ENCODE measurements at places on chromosomes 7 and 10.

- no peak for DNase-seq
These were observed 30.0 kb downstream of the MAP3K8 start for GRCh38 chr10:30463944-30464451.

DNA sequence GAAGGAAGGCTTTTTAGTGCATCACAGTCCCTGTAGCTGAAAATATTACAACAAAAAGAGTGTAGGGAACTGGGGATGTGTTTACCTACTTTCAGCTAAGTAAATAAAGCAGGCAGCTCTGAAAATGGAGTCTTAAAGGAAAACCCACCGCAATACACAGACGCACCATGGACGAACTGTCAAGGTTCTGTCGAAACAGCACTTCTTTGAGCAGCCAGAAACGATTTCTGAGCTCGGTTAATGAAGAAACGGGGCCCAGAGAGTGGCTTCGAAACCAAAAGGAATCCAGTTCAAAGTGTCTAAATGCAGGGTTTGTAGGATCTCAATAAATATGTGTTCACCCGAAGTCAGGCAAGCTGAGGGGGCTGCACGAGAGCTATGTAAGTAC, 275.4 kb upstream of the NEBL start:
- DNase-seq = no peak

GRCh38 chr10:56469482-56469881, 108.4 kb upstream of the ZWINT start:
- no peak for DNase-seq

GRCh38 chr10:12656518-12657142, 307.3 kb downstream of the CAMK1D start:
- no peak for DNase-seq

DNA sequence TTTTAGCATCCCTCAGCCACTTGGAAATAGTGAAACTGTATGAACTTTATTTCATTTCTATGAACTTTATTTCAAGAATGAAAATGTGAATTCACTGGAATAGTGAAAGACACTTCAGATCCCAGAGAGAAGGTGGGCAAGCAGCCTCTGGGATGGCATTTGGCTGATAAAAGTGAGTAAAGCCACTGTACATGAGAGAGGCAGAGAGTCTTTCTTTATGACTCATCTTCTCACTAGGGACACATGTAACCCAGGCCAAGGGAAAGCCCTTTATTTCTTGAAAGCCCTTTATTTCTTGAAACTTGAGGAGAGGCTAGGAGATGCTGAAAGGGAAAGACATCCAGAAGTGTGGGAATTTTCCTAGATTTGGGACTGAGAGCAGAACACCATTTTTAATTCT, 148.9 kb upstream of the SMIM30 start:
- no peak for DNase-seq

DNA sequence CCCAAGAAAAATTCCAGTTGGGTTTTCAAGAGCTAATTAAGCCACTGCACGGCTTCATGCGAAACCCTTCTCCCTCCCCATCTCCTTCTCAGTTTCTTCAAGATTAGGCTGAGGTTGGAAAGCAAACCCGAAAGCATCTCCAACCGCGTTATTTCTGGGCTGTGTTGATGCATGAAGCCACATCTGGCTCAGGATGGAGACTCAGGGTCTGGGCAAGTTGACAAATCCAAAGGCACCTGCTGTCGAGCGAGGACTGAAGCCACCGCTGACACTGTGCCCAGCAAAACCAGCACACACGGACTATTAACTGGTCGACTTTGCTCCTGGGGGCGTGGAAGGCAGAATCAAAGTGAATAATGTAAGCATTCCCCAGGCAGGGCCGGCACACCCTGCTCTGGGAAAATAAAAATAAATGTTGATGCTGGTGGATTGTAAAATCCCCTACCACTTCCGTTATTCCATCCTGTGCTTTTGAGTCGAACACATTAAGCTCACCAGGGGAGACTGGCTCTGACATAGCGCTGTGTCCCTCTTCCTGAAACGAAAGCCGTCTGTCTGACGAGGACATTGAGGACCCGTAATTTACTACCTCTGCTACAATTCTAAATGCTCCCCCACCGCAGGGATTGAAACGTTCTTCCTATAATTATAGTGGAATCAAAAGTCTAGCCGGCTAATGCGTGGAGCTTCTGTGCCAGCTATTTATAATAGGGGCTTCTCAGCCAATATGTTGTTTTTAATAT, 269.8 kb downstream of the ADARB2 start:
- no peak for DNase-seq

GRCh38 chr7:98955992-98956391, 77.7 kb downstream of the TRRAP start:
- DNase-seq = no peak

DNA sequence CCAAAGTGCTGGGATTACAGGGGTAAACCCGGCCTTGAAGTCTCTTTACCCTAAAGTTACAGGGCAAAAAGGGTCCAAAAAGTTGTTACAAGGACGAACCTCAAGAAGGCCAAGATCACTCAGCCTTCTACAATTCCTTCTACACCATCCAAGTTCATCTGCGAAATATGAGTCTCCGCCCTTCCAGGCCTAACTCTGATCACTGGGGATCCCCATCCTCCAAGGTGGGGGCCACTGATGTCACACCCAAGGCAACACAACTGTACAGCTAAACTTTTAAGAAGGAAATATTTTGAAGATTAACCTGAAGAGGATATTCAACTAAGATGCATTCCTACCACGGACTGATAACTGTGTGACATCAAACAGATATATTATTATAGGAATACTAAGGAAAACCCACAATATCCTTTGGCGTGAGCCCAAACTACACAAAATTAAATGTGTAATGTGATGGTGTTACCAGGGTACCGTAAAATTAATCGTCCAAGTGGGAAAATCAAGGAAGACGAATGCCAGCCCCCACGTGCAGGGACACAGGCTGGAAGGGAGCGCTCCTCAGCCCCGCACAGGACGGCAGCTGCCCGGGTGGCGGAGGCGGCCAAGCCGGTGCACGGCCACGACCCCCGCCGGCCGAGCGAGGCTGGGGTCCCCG, 1.0 kb downstream of the PAXIP1 start:
- no peak for DNase-seq

GRCh38 chr7:125823538-125823937, 893.9 kb upstream of the POT1 start:
- DNase-seq = no peak

DNA sequence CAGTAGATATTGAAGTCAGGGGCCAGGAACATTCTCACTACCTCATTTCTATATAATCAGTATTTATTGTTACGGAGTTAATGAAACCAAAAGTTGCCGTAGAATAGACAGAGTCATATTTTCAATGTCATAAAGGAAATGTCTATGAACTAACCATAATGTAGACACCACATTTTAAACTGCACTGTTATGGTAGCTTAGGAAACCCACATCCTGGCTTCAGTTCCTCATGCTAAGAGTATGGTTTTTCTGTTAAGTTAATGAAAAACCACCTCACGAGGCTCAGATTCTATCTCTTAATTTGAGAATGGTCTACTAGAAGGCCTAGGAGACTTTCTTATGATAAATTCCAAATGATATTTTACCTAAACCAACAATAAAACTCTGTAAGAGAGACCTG, 166.5 kb downstream of the TMEM26 start:
- no peak for DNase-seq

DNA sequence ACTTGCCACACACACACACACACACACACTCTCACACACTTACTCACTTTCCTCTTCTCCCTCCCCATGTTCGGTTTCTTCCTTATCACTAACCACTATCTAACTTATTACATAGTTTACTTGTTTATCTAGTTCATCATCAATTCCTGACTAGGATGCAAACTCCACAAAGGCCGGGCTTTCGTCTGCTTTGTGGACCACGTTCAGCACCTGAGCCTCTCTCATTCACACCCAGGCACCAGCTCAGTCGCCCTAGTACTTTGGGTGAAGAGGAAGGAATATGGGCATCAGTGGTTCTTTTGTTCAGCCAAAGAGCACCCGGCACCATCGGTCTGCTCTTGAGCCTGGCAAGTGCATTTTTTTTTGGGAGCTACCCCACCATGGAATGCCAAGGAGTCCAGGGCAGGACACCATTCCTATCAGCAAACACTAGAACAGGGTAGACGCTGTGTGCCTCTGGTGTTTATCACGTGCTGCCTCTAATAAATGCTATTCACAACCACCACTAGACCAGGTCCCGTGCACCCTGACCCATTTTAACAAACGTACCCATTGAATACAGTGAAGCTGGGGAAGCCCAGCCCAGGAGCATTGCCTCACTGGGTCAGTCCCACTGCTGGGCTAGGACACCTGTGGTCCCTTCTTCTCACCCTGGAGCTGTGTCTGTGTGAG, 2.2 kb downstream of the C10orf67 start:
- DNase-seq = no peak

DNA sequence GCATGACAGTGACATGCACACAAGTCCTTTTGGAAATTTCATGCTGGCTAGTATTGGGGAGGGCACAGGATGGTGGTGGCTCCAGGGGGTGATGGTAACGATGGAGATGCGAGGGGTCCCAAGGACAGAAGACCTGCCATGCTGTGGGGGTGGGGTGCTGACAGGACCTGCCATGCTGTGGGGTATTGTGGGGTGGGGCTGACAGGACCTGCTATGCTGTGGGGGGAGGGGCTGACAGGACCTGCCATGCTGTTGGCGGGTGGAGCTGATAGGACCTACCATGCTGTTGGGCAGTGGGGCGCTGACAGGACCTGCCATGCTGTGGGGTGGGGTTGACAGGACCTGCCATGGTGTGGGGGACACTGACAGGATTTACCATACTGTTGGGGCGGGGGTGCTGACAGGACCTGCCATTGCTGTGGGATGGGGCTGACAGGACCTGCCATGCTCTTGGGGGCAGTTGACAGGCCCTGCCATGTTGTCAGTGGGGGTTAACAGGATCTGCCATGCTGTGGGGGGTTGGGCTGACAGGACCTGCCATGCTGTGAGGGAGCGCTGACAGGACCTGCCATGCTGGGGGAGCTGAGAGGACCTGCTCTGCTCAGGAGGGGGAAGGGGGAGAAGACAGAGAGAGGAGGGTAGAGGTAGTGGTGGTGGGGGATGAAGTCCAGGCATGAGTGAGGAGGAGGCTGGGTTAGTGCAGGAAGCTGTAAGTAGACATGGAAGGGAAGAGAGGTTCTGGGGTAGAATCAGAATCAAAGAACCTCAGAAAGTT, 36.2 kb upstream of the RET start:
- DNase-seq = no peak

- DNase-seq = no peak
These were observed 87.1 kb upstream of the MAGI2 start for GRCh38 chr7:79540592-79540991.

GRCh38 chr10:125738206-125738605, 18.7 kb downstream of the EDRF1 start:
- no peak for DNase-seq

DNA sequence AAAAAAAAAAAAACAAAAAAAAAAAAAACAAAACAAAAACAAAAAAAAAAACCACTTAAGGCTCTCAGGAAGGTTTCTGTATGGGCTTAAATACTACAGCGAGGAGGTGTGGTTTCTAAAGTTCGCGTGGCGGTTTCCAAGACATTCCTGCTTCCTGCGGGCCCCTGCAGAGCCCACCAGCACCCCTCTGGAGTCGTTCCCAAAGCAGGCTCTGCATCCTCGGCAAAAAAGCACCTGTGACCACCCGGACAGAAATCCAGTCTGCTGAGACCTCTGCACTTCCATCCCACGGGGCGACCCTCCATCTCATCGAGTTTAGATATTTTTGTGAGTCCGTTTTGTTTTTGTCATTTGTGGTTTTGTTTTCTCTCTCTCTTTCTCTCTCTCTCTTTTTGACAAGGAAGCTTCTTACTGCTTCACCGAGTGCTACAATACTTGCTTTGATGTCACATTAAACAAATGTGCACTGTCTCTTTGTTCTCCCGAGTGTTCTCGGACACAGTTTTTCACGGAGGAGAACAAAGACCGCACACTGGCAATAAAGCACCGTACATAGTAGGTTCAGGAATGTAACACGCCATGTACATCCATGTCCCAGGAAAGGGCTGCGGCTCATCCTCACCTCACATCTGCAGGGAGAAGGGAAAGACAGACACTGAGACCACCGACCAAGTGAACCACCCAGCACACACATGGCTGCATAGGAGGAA, 21.5 kb downstream of the PDGFA start:
- no peak for DNase-seq

DNA sequence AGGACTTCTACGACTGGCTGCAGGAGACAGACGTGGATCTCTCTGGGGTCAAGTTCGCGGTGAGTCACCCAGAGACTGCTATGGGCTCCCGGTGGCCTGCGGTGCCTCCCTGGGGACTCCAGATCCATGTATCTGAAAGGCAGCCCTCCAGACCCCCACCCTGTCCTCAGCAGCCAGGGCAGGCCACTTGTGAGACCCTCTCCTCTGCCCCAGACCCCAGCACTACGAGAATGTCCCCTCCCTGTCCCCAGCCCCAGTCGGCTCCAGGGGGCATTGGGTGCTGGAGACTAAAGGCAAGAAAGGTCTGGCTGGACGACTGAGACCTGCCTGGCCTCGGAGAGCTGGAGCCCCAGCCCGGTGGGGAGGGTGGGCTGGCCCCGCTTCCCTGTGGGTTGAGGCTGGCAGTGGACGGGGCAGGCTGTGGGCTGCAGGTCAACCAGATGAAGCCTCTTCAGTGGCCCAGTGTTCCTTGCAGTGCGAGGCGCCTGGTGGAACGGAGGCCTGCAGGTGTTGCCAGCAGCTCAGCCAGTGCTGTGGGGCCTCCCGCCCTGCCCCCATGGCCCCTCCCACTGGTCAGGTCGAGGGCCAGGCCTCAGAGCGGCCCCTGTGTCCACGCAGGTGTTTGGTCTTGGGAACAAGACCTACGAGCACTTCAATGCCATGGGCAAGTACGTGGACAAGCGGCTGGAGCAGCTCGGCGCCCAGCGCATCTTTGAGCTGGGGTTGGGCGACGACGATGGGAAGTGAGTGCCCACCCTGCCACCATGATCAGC, 13.8 kb downstream of the TMEM120A start:
- DNase-seq = no peak

DNA sequence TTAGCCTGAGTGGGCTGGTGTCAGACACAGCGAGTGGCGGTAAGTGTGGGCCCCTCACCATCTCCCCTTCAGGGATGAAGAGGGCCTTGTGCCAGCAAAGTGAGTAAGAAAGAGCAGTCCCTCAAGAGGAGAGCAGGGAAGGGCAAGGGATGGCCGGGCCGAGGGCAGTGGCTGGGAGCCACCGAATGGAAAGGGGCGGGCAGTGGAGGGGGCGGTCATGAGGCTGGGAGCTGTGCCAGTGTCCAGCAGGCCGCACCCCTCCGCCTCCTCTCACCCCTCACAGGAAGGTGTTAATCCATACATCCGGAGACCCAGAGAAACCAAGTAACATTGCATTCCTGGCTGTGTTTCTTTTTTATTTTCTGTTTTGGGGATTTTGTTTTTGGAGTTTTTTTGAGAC, 28.6 kb upstream of the RASGEF1A start:
- no peak for DNase-seq

- DNase-seq = no peak
These were observed 7.5 kb upstream of the KLF14 start for GRCh38 chr7:130741331-130741995.
